Stimulated activated CD4-positive, alpha-beta T cell treated with anti-CD3 and anti-CD28 coated beads, Interleukin-12 subunit alpha, Interleukin-12 subunit beta, amount 100 ng/mL, for 4 hours (primary cell): ENCODE measurements at places on chromosomes 7 and 10.

- no peak for DNase-seq
Measured at GRCh38 chr7:108442039-108442568, 14.1 kb downstream of the NRCAM start.

- no peak for DNase-seq
Measured at GRCh38 chr7:82373926-82374635, 69.5 kb downstream of the CACNA2D1 start.

DNA sequence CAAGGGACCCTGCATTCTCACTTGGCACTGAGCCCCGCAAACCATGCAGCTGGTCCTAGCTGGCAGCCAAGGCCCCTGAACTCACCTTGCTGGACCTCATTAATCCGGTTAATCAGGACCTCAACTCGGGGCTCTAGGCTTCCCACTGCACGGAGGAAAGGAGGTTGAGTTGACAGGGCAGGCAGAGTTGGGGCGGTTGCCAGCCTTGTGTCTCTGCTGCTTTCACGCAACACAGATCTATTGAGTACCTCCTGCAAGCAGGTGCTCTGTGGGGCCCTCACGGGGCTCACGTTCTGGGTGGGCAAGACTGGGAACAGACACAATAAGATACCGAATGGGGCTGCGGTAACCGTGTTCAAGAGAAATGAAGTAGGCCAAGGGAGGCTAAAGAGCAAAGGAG is 6.2 kb downstream of the SYCE1 start:
- no peak for DNase-seq

DNA sequence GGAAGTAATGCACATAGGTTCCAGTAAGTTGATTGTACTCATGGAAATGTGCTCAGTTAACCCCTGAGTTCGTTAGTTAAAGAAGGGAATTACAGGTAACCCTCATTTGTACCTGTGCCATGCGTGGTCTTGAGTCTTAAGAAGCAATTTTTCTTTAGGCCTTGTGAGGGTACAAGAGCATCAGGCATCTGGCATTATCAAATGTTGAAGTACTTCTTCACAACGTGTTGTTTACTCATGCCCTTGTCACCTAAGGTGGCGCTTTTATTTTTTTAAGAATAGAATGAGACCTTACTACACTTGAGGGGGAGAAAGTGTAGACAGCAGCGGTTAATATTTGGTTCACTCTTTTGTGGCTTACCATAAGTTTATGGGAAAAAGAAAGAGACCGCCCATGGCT is 167.1 kb downstream of the VTI1A start:
- no peak for DNase-seq

GRCh38 chr7:80869821-80870751 is 48.8 kb downstream of the SEMA3C start:
- DNase-seq = no peak

DNA sequence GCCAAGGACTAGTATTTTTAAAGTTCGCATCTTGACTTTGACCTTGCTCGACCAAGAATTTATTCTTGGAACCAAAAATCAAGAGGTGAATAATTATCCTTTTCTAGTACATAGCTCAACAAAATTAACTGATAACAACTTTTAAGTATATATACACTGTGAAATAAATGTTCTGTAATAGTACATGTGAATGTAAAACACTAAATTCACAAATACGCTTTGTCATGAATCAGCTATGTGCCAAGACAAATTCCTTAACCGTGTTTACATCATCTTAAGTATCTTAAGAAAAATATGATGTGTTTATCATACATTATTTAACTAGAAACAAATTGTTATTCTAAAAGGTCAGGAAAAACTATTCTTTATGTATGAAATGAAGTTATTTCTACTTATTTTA is 83.3 kb downstream of the CUL2 start:
- DNase-seq = no peak

GRCh38 chr7:79284211-79284610 is 169.3 kb downstream of the MAGI2 start:
- no peak for DNase-seq

- DNase-seq = no peak
Measured at GRCh38 chr7:133183969-133184368, 68.9 kb upstream of the EXOC4 start.

GRCh38 chr10:116151076-116151475 is 121.9 kb downstream of the GFRA1 start:
- no peak for DNase-seq

- no peak for DNase-seq
Measured at GRCh38 chr7:22214000-22214399, 143.0 kb downstream of the RAPGEF5 start.

DNA sequence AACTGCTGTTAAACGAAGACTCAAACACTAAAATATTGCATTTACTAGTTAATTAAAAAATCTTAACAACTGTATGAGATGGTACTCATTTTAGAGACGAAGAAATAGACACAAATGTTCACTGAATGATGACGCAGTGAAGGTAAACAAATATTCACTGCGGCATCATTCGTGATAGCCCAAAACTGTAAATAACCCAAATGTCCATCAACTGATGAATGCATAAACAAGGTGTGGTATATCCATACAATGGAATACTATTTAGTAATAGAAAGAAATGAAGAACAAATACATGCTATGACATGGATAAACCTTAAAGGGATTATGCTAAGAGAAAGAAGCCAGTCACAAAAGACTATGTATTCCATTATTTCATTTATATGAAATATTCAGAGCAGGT is 51.4 kb downstream of the CDK6 start:
- DNase-seq = no peak

GRCh38 chr7:131498237-131498885 is 58.1 kb downstream of the PODXL start:
- DNase-seq = no peak

GRCh38 chr7:114589436-114589835 is 174.8 kb downstream of the FOXP2 start:
- no peak for DNase-seq

DNA sequence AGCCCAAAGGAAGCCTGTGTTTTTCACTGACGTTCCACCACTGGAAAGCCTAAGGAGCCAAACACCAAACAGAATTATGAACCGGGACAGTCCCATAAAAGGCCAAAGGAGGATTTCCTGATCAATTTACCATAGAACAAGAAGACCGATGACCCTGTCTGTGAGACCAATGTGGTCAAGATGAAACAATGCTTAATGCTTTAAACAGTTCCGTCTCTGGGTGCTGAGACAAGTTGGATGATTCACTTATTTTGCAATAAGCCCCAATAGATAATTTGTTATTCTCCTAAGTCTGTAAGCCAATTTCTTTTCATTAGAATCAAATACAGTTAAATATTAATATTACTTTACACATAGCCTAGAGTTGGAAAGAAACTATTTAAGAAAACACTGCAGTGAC is 134.9 kb downstream of the MICU1 start:
- DNase-seq = no peak

- DNase-seq = no peak
Measured at GRCh38 chr7:73638911-73639310, 14.6 kb upstream of the MLXIPL start.

- no peak for DNase-seq
Measured at GRCh38 chr7:34550996-34551395, 107.0 kb upstream of the NPSR1 start.

- DNase-seq = no peak
Measured at GRCh38 chr10:119377958-119378736, 164.4 kb downstream of the RGS10 start.

GRCh38 chr7:144656965-144657517 is 178.8 kb downstream of the TPK1 start:
- DNase-seq = no peak

DNA sequence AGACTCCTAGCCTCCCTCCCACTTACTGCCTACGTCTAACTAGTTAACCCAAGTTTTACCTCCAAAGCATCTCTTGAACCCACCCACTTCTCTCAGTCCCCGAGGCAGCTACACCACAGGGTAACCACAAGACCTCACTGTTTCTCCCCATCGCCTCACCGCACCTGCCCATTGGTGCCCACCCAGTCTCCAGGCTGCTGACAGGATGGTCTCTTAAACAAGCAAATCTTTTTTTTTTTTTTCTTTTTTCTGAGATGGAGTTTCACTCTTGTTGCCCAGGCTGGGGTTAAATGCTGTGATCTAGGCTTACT is 47.0 kb downstream of the DENND2A start:
- no peak for DNase-seq

DNA sequence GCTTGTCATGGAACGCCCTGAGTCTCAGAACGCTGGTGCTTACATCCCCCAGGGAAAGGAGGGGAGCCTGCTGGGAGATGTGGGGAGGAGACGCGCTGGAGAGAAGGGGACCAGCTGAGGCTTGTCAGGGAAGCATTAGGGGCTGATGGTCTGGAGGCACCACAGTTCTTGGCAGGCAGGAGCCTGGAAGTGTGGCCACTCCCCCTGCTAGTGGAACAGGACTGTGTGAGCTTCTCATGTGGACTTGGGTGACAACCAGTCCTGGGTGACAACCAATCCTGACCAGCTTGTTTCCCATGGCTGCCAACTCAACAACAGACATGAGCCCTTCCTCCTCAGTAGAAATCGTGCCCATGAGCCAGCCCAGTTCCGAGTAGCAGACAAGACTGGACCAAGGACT is 87.8 kb downstream of the SPDYE5 start:
- no peak for DNase-seq

DNA sequence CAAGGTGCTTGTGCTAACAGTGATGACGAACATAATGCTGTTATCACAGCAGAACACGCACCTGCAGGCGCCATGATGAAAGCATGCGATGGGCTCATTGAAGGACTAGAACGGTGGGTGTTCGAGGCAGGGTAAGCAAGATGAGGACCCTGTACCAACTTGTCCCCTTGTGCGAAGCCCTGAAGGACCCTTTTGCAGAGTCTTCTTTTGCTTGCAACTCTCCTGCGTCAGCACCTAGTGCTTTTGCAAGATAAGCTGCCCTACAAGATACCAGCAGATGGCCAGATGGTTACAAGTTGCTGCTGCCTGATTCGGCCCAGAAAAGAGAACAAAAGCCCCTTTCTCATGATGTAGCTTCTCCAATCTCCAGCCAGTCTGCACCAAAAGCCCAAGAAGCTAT is 4.2 kb upstream of the IL15RA start:
- DNase-seq = no peak

DNA sequence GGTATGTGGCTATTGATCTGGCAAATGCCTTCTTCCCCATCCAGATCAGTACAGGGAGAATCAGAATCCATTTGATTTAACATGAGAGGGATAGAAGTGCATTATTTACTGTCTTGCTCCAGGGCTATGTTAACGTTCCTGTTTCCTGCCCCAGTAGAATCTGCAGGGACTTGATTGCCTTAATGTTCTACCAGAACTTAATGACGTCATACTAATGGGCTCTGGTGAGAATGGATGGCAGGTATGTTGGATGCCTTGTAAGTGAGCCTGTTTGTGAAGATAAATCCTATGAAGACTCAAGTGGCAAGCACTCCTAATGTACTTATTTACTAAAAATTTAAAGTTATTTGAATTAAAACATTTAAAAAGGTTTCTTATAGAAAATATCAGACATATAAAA is 44.5 kb upstream of the CHCHD3 start:
- no peak for DNase-seq

GRCh38 chr7:48176356-48176893 is 5.2 kb downstream of the ABCA13 start:
- no peak for DNase-seq

DNA sequence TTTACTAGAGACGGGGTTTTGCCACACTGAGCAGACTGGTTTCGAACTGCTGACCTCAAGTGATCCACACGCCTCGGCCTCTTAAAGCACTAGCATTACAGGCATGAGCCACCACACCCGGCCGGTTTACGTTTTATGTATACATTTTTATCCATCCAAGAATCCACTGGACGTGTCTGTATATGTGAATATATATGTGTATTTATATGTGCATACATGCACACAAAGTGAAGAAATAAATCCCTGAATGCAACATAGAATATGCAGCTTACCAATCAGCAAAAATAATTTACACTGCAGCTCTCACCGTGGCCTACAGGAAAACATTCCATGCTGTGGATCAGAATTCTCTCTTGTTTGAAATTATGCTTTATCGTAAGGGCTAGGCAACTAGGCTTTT is 23.3 kb downstream of the DCLRE1C start:
- no peak for DNase-seq

DNA sequence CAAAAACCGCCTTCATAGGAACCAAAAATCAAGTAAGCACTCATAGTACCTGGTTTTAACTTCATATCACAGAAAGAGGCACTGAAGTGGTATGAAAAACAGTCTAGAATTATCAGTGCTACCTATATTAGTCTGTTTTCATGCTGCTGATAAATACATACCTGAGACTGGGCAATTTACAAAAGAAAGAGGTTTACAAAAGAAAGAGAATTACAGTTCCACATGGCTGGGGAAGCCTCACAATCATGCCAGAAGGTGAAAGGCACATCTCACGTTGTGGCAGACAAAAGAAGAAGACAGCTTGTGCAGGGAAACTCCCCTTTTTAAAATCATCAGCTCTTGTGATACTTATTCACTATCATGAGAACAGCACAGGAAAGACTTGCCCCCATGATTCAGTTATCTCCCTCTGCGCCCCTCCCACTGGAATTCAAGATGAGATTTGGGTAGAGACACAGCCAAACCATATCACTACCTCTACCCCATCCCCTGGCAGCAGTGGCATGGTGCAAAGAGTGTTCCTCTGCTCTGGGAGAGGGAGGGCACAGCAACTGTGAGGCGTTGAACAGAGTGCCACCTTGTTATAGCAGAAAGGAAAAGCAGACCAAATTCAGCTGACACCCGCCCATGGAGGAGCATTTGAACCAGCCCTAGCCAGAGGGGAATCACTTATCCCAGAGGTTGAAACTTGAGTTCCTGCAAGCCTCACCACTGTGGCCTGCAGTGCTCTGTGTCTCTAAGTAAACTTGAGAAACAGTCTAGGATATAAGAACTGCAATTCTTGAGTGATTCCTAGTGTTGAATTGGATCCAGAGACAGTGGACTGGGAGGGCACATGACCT is 61.9 kb upstream of the PTPRZ1 start:
- no peak for DNase-seq

DNA sequence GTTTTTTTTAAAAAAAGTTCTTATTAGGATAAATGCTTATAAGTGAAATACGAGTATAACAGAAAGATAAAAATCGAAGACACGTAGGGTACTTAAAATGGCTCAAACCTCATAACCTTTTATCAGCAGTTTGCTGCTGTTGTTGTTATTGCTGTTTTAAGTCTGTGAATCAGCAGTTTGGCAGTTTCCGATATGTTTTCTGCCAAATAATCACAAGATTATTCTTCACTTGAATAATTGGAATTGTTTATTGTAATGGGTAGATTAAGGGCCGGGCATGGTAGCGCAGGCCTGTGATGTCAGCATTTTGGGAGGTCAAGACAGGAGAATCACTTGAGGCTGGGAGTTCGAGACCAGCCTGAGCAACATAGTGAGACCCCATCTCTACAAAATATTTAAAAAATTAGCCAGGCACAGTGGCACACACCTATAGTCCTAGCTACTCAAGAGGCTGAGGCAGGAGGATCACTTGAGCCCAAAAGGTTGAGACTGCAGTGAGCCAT is 177.6 kb downstream of the VTI1A start:
- no peak for DNase-seq

- no peak for DNase-seq
Measured at GRCh38 chr10:101319241-101319915, 34.6 kb upstream of the BTRC start.

DNA sequence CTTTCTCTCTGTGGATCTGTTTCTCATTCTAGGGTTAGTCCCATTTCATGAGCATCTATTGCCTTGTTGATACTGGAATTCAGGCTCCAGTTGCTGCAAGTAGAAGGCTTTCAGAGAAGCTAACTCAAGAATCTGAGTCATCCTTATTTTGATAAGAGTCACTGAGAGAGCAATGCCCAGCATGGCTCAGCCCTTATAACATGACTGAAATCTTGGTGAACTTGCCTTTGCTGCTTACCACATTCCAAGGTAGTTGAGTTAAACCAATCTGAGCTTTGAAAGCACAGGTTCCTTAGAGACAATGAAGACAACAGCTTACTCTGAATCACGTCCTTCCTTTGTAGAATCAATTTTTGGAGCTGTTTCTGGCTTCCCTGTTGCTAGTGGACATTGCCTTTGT is 53.6 kb upstream of the CHCHD3 start:
- no peak for DNase-seq
